ENCODE measurements at places on chromosomes 1 and 21.
A peak's percentile ranks its signal among the peaks of the same experiment; 100 is the strongest.

DNA sequence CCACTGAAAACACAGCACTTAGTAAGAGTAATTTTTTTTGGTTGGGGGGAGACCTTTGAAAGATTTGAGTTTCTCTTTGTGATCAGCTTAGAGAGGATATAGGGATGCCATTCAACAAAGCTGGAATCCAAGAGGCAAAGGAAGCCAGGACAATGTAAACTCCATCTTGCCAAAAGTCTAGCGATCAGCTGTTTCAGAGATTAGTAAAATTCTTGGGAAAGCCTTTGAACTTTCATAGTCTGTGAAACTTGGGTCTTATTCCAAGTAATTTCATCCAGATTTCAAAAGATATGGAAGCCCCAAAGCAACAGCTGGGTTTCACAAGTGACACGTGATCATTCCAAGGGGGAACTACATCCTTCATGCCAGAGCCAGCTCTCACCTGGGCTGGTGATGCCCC, 30.2 kb upstream of the TNR start:
- DNase-seq: no peak

DNA sequence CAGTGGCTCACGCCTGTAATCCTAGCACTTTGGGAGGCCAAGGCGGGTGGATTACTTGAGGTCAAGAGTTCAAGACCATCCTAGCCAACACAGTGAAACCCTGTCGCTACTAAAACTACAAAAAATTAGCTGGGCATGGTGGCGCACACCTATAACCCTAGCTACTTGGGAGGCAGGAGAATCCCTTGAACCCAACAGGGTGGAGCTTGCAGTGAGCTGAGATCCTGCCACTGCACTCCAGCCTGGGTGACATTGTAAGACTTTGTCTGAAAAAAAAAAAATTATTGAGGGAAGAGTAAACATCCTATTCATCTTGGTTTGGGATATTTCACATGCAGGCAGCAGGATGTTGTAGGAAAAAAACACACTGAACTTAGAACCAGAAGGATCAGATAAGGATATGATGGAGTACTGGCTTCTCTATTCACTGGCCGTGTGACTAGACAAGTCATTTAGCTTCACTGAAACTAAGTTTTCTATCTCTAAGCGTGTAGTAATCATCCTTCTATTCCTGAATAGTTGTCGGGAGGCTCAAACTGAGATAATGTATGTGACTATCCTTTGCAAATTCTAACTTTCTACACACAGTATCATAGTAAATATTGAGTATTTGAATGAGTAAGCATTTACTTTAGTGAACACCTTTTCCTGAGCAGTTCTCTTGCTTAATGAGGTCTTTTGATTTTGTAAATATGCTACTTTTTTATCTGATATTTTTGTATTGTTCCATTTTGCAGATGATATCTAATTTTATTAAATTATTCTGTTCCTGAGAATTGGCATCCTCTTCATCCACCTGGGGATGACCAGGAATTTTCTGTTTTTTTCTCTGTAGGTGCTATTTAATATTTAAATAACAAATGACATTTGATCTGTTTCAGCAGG, 18.2 kb downstream of the CAP1 start:
- no peak for DNase-seq

GRCh38 chr1:183281553-183282091, 95.6 kb downstream of the LAMC2 start:
- DNase-seq: peak; percentile 97

- no peak for DNase-seq
Measured at GRCh38 chr21:38759413-38759812, 46.3 kb upstream of the ETS2 start.

- DNase-seq: no peak
Measured at GRCh38 chr1:37078866-37079265, 44.6 kb upstream of the GRIK3 start.

GRCh38 chr21:29206445-29206844, 76.0 kb downstream of the MAP3K7CL start:
- no peak for DNase-seq

All from vagina (tissue), 2 donors.